Uterus (tissue), 4 donors: ENCODE measurements at places on chromosomes 16 and 17. TPM values are rescaled to one million over a fixed set of nuclear protein-coding genes. Genes with fewer than 3 reads are reported as not detected.

Gene SHCBP1
- not detected for total RNA-seq

Gene FSCN2
- total RNA-seq, result 5.0 TPM

Gene NFATC3
- total RNA-seq, result 74.0 TPM

Gene HS3ST2
- total RNA-seq, result not detected

Gene ZFPM1
- total RNA-seq, result 6.9 TPM

Gene IL17C
- not detected for total RNA-seq

Gene TAT
- total RNA-seq, result 0.24 TPM

Gene WSCD1
- 3.8 TPM for total RNA-seq

Gene PRSS27
- 1.3 TPM for total RNA-seq

Gene ABCA3
- total RNA-seq, result 5.3 TPM

Gene OR1A2
- not detected for total RNA-seq

Gene TEPSIN
- 22.6 TPM for total RNA-seq

Gene CBX8
- 1.8 TPM for total RNA-seq

Gene PIP4K2B
- 89.5 TPM for total RNA-seq

Gene KRTAP17-1
- not detected for total RNA-seq

Gene CA5A
- total RNA-seq, result not detected

Gene TMEM235
- total RNA-seq, result not detected

Gene LPO
- total RNA-seq, result not detected

Gene GINS2
- total RNA-seq, result 10.4 TPM

Gene UBE2O
- 6.1 TPM for total RNA-seq

Gene CRYM
- total RNA-seq, result not detected

Gene ERBB2
- 11.8 TPM for total RNA-seq

Gene MSLN
- 4.6 TPM for total RNA-seq
